ENCODE measurements at places on chromosomes 12 and 14.

DNA sequence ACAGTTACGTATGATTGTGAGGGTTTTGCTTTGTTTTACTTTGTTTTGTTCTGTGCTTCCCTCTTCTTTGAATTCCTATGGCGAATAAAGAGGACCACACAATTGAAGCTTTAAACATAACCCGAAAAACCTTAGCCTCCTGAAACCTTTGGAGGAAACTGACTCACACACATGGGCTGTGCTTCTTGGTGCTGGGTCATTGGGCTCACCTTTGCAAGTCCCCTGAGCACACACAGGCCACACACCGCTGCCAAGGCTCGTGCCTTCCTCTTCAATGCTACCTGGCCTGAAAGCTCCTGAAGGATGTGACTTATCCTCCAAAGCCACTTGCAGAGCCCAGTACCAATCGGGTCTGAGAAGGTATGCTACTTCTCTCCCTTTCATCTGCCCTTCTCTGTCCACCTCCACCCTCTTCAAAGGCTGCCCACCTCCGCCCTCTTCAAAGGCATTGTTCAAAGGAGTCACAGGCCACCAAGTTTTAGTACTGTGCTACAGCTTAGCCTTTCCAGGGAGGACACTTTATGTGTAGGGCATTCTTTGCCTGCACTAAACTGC lies 114.6 kb downstream of the FOXN3 start:
- no peak for DNase-seq

GRCh38 chr14:101824339-101824727 lies 62.8 kb downstream of the PPP2R5C start:
- no peak for DNase-seq

- DNase-seq, result no peak
Observed at GRCh38 chr12:116659771-116660481, 77.9 kb downstream of the SPRING1 start.

DNA sequence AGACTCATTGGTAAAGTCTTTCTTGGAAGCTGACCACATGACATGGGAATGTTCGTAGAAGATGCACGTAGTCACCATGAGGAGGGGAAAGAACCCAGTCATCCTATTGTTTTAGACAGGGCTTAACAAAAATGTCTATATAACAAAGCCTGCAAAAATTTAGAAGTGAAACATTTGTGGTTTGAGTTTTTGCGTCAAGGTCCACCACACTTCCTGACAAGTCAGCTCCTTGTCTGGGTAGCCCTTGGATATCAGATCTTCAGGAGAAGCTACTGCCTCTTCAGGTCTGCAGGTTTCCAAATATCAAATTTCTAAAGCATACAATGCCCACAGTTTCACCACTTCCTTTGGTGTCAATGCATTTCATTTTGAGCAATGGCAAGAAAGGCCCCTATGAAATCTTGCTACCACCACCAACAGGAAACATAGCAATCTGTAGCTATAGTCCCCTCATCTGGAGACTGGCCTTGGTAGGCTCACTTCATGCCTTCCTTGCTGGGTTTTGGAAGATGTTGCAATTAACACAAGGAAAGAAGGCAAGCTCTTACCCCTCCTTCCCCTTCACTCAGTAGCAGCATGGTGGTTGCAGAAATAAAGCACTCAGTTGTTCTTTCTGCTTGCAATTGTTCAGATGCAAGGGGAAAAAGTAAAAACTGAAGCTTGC lies 235.2 kb downstream of the PCNX1 start:
- DNase-seq, result no peak

DNA sequence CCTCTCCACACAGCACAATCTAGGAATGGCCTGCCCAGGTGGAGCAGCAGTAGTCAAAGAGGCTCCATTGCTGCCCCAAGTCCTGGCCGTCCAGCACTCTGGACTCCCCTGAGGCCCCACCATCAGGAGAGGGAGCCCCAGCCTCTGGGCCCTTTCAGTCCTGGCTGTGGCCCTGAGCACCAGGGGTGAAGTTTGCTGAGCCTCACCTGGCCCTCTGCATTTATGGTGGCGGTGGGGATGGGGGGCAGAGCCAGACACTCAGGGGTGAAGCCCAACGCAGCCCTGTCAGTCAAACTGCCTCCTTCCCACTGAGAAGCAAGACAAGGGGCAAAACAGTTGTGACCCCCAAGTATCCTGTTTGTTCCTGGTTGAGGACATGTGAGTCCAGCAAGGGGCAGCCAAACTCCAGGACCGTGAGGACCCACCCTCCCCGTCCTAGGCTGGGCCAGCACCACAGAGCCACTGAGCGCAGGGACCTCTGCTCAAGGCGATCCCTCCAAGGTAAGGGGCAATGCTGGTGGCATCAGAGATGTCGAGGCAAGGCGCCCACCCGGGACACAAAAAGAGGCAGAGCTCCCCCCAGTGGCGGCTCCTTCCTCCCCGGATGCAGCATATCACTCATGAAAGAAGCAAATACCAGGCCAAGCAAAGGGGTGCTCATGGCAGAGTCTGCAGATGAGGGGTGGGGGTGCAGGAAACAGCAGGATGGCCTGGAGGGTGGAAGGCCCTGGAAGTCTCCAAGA lies 4.8 kb upstream of the AMN start:
- DNase-seq, result peak; percentile 32

- DNase-seq, result no peak
Observed at GRCh38 chr12:49846032-49846431, 3.1 kb upstream of the BCDIN3D start.

DNA sequence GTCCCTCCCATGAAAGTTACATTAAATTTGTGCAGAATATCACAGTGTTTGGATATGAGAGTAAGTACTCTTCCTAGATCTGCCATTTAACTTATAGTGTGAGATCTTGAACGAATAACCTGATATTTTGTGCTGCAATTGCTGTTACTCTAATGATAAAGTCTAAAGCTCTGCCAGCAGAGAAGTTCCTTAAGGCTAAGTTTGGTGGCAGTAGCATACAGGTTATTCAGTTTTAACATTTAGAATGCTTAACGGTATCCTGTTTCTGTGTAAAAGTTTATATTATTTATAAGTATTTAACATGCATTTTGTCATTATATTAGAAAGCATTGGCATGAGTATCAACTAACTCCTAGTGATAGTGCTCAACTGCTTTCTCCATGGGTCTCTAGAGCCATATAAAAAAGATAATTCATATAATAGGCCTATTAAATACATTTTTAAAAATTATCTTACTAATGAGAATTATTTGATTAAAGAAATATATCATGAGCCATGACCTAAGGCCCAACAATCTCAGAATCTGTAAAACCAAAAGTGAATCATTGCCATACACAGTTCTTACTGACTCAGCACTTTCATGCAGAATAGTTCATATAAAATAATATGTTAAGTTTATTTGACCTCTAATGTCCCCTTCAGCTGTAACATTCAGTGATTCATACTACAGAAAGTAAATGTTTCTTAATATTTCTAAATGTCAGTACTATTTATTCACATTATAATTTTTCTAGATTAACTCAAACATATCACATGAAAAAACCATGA lies 1058.6 kb downstream of the TRHDE start:
- no peak for DNase-seq

- no peak for DNase-seq
Observed at GRCh38 chr12:15092826-15093225, 120.0 kb downstream of the PDE6H start.

- peak; percentile 33 for DNase-seq
Observed at GRCh38 chr12:63103494-63104131, 47.4 kb downstream of the AVPR1A start.

- DNase-seq, result peak; percentile 89
Observed at GRCh38 chr12:26274441-26275312, 79.3 kb downstream of the SSPN start.

DNA sequence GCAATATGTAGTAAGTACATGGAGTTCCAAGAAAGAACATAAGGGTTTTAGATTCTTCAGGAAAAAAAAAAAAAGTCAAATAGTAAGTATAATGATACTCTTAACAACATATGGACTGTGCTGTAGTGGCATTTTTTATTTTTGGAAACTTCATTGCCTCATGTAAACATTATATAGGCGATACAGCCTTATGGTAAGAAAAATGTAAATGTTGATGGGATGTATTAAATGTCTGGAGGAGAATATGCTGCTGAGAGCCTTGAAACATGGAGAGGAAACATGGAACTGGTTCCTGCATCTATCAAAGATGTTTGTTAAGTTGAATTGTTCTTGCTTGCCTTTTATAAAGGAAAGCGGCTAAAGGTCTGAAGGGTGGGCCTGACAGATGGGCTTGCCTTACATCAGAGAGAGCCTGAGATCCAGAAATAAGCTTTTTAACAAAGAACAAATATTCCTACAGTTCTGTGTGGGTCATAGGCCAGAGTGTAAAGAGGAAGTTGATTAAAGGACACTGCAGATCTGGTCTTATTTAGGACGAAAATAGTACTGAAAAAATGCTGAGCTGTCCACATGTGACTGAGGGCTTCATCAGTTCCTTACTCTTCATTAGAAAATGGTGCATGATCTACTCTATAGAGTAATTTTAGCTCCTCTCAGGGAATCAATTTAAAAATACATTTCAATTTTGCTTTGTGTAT lies 448.1 kb upstream of the DCN start:
- peak; percentile 4 for DNase-seq

GRCh38 chr14:68514608-68515194 lies 278.2 kb downstream of the ZFP36L1 start:
- no peak for DNase-seq

DNA sequence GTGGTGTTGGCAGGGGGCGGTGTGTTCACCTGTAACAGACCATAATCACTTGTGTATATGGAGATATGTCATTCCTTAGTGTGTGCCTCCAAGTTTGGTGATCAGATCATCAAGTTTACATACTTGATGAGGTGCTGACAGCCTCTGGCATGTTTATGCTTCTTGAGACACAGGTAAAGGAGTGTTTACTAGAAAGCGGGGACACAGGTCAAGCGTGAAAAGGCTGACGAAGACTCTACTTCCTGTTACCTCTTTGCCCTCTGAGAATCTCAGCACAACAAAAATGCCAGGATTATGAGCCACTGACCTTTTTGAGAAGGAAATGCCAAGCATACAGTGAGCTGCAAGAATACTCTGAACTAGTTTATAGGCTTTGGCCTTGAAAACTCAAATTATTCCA lies 29.6 kb downstream of the PRDM4 start:
- no peak for DNase-seq

DNA sequence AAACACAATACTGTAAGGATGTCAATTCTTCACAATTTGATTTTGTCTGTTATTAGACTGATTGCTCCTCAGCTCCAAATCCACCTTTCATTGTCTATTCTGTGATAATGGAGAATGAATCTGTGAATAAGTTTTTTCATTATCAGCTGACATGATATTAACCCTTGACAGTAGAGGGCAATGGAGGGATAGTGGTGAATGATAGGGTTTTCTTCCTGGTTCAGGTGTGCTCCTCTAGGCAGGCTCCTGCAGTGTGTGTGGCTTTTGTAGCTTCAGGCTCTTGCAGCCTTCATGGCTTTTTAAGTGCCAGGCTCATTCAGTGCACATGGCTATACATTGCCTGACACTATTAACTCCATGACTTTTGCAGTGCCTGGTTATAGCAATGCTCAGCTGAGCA lies 23.4 kb upstream of the ZNF641 start:
- no peak for DNase-seq

- peak; percentile 40 for DNase-seq
Observed at GRCh38 chr14:100078997-100079725, 13.9 kb downstream of the EVL start.

DNA sequence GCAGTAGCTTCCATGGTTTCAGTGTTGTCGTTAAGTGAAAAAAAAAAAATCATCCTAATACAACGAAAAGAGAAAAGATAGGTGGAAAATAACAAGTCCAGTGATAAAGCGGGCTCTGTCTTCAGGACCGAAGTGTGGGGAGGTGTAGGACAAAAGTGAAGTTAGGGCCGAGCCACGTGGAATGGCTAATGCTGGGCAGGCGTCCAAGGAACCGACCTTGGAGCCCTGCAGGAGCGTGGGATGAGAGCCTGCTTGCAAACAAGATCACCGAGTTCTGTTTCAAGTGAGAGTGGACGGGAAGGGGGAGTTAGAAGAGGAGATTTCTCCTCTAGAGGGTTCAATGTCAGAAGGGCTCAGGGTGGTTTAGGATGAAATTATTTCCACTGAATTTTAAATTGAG lies 22.2 kb downstream of the A2ML1 start:
- DNase-seq, result peak; percentile 66

DNA sequence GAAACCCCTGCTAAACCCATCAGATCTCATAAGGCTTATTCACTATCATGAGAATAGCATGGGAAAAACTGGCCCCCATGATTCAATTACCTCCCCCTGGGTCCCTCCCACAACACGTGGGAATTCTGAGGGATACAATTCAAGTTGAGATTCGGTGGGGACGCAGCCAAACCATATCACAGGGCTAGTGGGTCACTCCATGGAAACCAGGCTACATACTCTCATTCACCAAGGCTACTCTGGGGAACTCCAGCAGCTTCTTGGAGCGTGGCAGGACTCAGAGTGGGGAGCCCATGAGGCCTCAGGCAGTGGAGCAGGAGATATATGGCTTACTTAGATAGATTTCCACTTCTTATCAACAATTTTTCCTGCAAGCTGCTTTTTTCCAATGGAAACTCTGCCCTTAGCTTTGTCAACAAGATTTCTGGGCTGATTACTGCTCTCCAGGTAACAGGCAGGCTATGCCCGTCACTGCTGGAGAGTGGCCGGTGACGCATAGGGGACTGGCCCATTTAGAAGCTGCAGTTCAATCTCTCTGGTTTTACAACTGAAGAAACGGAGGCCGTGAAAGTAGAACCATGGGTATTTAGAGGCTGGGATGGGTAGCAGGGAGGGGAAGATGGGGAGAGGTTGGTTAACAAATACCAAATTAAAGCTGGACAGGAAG lies 16.5 kb downstream of the VDR start:
- DNase-seq, result no peak

GRCh38 chr12:75937486-75937885 lies 94.1 kb downstream of the PHLDA1 start:
- no peak for DNase-seq

GRCh38 chr14:94365624-94366023 lies 22.8 kb downstream of the SERPINA1 start:
- no peak for DNase-seq

- DNase-seq, result no peak
Observed at GRCh38 chr12:5170844-5171243, 127.2 kb downstream of the KCNA5 start.

DNA sequence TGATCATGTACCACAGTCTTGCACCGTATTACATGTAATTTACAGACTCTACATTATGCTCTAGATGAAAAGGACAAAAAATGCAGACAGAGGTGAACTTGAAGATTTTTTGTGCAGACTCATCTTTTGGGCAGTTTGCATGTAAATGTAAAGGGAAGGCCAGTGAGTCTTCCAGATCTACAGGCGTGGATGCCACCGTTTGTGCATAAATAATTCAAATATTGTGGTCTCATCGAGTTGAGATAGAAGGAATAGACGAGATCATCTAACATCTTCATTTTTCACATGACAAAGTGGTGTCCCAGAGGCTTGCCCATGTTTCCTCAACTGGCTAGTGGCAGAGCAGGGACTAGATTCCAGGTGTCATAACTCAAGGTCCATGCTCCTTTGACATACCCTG lies 125.2 kb downstream of the ALX1 start:
- DNase-seq, result no peak

GRCh38 chr12:12265571-12266388 lies 1.1 kb downstream of the LRP6 start:
- DNase-seq, result peak; percentile 32

All from Ammon's horn (tissue), 1 donor.